ENCODE measurements at places on chromosomes 12 and 14.
A peak's percentile ranks its signal among the peaks of the same experiment; 100 is the strongest.

DNA sequence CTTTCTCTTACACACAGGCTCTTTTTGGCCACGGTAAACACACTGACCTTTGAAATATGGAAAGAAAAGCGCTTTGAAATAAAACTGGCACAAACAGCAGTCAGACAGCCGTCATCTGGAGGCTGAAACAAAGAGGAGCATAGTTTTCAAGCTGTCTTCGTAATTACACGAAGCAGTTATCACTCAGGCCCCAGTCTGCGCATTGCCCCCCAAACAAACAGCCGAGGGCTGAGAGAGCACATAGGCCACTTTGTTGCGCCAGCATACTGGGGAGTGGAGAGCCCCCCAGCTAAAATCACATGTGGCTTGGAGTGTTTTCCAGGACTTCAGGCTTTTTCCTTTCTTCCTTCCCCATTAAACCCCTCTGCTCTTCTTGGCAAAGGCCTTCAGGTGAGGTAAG, 142.9 kb upstream of the BTG1 start:
- DNase-seq: no peak

- DNase-seq: no peak
Observed at GRCh38 chr14:99891900-99892299, 98.7 kb downstream of the EML1 start.

DNA sequence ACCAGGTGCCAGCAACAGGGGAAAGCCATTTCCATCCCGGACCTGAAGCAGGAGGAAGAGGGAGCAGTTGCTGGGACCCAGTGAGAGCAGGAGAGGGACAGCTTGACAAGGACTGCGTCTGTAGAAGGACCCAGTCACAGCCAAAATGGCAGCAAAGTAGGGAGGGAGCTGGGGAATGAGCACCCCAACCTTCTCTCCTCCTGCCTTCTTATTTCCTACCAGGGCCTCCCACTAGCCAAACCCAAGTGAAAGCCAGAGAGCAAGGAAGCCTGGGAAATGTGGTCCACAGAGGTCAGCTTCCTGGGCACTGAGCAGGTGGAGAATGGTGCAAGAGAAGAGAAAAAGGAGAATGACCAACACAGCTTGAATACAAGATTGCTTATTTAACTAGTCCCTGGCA, 108.5 kb upstream of the MYL2 start:
- DNase-seq: no peak

DNA sequence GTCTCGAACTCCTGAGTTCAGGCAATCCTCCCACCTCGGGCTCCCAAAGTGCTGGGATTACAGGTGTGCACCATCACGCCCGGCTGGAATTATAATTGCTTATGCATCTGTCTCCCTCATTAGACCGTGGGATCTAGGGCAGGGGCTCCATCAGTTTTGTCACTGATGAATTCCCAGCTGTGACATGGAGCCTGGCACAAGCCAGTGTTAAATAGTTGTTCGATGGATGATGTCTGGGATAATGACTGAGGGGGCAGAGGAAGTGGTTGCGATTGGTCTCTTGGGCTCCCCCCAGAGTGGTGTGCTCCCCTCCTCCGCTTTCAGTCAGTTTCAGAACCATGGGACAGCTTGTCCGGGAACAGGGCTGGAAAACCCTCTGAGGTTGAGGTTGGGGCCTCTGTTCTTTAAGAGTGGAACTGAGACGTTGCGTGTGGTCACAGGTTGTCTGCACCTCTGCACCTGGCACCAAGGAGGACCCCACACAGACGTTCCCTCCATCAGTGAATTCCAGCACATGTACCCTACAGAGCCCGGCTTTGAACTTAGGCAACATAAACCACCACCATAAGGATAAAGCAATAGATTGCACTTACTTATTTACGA, 30.8 kb upstream of the BATF start:
- DNase-seq: no peak

DNA sequence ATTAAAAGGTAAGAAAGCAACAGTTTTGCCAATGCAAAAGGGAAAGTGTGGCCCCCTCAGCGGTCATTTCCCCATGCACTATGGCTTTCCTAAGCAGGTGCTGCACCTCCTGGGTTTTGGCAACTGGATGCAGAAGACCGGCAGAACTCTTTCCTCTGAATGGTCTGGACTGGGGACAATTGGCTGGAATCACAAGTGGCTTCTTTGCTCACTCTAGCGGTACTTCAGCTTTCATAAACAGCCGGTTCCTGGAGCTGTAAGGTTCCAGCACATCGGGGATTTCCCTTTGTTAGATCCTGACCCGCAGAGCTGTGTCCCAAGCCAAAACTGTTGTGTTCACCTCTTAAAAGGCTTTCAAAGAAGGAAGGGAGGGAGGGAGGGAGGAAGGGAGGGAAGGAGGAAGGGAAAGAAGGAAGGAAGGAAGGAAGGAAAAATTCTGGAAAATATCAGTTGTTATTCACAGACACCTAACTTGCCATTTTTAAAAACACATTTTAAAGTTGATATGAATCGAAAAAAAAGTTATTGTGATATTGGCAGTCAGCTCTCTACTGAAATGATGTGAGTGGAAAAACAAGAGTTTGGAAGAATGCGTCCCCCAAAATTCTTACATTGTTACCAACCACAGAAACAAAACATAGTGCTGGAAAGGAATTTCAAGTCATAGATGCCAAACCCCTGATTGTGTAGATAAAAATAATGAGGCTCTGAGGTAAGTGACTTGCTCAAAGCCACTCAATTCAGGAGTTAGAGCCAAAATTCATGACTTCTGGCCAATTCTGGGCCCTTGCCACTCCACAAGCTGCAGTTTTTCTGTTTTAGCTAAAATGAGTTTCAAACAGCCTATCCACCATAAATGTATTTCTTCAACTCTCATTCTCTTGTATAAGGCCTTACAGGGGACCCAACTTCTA, 220.6 kb upstream of the HMGA2 start:
- DNase-seq: no peak

DNA sequence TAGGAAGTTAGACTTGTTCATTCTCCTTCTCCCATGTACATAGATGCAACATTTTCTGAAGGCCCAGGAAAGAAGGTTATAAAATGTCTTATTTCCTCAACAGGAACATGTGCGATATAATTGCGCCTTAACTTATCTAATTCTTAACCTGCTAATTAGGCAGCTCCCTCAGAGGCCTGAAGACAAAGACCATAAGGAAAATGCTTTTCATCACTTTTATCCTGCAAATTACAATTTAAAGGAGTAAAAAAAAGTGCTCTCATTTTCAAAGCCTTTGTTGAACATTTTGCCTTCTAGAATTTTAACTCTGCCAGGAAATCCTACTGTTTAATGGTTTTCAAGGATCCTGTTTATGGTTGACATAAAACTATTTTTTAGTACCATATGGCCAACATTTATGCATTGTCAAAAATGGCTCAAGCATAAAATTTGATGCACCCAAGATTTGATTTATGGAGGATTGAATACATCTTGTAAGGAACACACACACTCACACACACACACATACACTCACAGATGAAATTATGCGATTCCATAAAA, 660.4 kb upstream of the TMEM132C start:
- no peak for DNase-seq

- DNase-seq: no peak
Observed at GRCh38 chr12:46005823-46006222, 15.4 kb upstream of the SCAF11 start.

- DNase-seq: no peak
Observed at GRCh38 chr12:127008755-127009403, 1258.1 kb upstream of the TMEM132C start.

DNA sequence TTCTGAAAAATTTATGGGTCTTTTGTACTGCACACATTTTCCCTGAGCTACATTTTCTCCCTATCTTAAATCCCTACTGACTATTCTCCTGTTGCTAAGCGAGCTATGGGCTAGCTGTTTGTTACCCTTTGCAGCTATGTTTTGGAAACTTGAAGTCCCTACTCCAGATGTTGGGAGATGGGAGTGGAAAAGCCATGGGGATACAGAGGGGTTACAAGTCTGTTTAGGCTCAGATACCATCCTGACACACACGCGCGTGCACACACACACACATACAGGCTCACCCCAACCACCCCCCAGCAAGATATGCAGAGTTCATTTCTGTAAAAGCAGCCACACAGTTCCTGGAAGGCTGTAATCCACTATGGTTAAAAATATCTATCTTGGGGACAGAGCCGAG, 15.8 kb downstream of the ATP5MC2 start:
- DNase-seq: no peak

- no peak for DNase-seq
Observed at GRCh38 chr12:107458990-107459389, 226.6 kb upstream of the PWP1 start.

GRCh38 chr14:49058511-49058910, 527.7 kb downstream of the RPS29 start:
- no peak for DNase-seq

DNA sequence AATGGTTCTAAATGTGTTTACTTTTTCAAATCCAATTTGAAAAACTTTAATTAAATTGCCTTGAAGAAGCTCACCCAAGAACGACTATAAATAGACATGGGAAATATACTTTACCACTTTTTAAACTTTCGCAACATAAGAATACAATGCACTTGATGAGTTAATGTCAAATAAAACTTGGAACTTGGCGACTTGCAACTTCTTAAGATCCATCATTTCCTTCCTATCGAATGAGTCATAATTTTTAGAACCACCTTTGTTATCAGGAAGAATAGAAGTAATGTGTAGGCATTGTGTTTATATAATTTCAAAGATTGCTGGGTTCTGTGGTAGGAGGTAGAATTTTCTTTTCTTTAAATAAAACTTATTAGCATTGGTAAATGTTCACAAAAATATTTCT, 1417.4 kb upstream of the FLRT2 start:
- no peak for DNase-seq

DNA sequence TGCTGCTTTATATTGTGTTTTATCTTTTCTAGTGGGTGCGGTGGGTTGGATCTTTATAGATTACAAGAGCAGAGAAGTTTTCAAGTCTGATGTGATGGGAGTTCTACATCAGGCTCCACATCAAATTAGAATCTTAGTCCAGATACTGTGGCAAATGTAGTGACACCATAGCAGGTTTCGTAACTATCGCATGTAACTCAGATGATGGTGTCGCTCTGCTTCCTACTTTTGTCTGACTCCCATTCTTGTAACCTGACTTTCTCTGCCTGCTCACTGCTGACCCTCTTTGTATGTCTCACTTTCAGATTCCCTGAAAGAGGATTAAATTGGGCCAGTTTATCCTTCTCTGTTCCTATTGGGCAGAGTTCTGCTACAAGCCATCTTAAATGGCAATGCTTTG, 22.8 kb upstream of the FBXO34 start:
- no peak for DNase-seq

DNA sequence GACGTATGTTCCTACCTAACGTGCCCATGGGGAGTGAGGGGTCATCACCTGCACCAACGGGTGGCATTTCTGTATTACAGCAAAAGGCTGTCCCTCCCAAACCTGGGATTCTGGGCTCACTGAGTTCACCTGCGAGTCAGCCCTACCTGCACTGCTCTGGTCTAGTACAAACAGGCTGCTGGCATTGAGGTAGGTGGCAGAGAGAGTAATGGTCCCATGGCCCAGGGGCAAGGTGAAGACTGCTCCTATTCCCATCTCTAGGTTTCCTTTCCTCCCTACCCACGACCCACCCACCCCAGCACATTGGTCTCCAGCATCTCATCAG, 421 bp downstream of the SUOX start:
- DNase-seq: no peak

- no peak for DNase-seq
Observed at GRCh38 chr14:37810094-37810801, 214.8 kb downstream of the TTC6 start.

DNA sequence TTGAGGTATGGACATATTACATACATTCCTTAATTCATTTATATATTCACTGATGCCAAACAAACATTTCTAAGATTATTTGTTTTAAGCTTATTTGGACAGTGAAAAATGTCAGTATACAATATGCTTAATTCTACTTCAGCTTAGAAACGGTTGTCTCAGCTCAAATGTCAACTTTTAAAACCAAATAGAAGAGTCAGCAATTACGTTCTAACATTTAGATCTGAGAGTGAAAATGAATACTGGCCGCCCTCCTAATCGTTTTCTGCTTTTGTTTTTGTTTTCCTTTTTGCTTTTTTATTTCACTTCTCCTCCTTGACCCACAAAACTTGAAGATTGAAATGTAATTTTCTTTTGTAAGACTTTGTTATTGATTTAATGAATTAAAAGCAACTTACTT, 19.7 kb upstream of the RERG start:
- no peak for DNase-seq

DNA sequence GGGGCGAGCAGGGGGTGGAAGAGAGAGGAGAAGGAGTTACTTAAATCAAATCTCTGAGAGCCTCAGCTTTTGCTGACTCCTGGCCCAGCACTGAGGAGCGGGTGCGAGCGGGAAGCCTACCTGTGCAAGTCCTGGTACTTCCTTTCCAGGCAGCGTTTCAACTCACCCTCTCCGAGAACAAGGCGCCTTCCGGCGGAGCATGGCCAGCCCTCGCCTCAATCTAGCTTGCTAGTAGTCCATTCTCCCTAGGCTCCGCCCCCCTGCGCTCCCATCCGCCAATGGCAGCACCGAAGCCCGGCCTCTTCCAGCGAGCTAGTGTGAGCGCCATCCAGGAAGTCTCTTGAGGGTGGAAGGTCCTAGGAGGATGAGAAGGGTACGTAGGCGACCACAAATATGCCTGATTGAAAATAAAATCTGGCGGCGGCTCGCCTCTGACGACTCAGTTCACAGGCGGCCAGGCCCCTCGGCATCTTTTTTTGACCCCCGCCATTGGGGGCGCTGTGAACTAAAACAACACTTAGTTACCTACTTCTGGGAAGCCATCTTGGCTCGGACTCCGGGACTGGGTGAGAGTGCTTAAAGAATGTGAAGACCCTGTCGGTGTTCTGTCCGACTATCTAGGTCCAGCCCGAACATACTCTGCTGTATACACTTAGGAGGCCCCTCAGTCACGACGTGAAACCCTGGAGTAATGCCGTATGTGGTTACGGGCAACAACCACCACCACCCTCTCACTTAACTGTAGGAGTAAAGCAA, at the start of gene CHD8:
CHD8 (minus strand) TSS at position 212 of the 756 bp plus-strand sequence. CDS start 24,480 bp downstream, outside the sequence.
- DNase-seq: peak; percentile 100

Measured in stimulated activated CD4-positive, alpha-beta T cell treated with anti-CD3 and anti-CD28 coated beads, Interleukin-12 subunit alpha, Interleukin-12 subunit beta, amount 100 ng/mL, for 48 hours (primary cell).